Fibroblast of lung (primary cell): ENCODE measurements at places on chromosomes 6 and 20. TPM values are rescaled to one million over a fixed set of nuclear protein-coding genes. Genes with fewer than 3 reads are reported as not detected.

- no peaks in the 10 kb centered on the region for H3K4me1 ChIP-seq
- H3K27me3 ChIP-seq: no peaks in the 10 kb centered on the region
- no peak overlapping the region for H3K27ac ChIP-seq
These were observed 44.8 kb downstream of the TXNDC5 start for GRCh38 chr6:7865781-7866180.

DNA sequence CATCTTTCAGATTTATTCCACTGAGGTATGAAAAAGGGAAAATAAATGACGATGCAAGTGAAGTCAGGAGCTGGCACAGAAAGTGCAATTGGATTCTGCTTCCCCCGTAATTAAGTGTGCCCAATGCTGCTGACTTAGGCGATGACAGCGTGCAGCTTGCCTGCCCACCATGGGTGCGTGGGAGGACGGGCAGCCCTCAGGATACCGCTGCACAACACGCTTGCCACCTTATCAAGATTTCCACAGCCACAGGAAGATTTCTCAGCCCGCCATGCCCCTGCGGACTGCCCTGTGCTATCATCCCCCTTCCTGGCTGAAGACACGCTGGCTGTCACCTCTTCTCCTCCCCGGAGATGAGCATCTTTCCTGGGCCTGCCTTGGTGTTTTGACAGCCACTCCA is 103.3 kb upstream of the BACH2 start:
- H3K27ac ChIP-seq: no peak overlapping the region
- H3K27me3 ChIP-seq: peaks cover 7% of the 10 kb centered on the region
- no peak for DNase-seq
- H3K36me3 ChIP-seq: no peaks in the 10 kb centered on the region

DNA sequence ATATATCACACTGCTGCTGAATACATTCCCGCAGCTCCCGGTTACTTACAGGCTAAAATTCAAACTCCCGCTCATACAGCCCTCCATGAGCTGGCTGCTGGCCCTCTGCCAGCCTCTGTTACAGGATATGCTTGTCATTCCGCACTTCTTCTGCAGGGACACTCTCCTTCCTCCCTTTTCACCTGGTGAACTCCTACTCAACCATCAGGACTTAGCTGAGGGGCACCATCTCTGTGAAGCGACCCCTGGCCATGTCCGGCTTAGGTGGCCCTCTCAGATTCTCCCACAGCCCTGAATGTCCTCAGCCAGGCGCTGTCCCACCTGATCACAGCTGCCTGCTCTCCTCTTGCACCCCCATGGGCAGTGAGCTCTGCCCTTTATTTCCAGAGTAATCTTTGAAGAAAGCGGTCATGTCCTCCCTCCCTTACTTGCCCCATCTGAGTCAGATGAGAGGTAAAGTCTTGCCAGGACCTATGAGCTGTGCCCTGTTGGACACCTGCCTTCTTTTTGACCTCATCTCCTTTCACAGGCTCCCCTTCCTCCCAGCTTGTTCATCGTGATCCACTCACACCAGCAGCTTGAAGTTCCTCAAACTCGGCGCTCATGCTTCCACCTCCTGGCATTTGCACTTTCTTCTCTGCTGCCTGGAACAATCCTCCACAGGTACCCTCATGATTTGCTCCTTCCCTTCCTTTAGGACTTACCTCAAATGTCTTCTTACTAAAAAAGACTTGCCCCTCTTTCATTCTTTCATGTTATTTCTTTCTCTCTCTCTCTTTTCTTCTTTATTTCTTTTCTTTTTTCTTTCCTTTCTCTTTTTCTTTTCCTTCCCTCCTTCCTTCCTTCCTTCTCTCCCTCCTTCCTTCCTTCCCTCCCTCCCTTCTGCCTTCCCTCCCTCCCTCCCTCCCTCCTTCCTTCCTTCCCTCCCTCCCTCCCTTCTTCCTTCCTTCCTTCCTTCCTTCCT is 5.6 kb downstream of the CYP24A1 start:
- H3K27ac ChIP-seq: no peak overlapping the region
- no peaks in the 10 kb centered on the region for H3K4me1 ChIP-seq
- H3K27me3 ChIP-seq: peaks cover 35% of the 10 kb centered on the region
- no peaks in the 10 kb centered on the region for H3K36me3 ChIP-seq
- H3K4me3 ChIP-seq: no peak overlapping the region

- DNase-seq: no peak
- H3K27me3 ChIP-seq: no peaks in the 10 kb centered on the region
- no peak overlapping the region for H3K27ac ChIP-seq
- H3K4me1 ChIP-seq: no peaks in the 10 kb centered on the region
These were observed 58.2 kb upstream of the TNFAIP3 start for GRCh38 chr6:137808836-137809315.

DNA sequence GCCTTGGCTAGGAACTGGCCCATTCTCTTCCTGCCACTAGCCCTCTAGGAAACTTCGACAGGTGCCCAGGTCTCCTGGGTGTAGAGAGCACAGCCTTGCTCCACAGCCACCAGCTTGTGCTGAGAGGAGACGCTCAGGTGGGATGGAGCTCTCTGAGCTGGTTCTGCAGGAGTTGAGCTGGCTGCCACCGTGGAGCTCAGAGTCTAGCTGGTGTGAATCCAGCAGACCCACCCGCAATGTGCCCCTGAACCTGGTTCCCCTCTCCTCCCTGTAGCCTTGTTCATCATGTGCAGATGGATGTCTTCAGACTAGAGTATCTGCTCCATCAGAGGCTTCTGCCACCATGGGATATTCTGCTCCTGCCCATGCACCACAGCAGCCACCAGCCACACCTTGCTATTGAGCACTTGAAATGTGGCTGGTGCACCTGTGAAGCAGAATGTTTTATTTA is 222.5 kb downstream of the SYNDIG1 start:
- no peaks in the 10 kb centered on the region for H3K4me1 ChIP-seq
- DNase-seq: no peak
- no peak overlapping the region for H3K4me3 ChIP-seq
- H3K36me3 ChIP-seq: no peaks in the 10 kb centered on the region
- no peaks in the 10 kb centered on the region for H3K27me3 ChIP-seq

DNA sequence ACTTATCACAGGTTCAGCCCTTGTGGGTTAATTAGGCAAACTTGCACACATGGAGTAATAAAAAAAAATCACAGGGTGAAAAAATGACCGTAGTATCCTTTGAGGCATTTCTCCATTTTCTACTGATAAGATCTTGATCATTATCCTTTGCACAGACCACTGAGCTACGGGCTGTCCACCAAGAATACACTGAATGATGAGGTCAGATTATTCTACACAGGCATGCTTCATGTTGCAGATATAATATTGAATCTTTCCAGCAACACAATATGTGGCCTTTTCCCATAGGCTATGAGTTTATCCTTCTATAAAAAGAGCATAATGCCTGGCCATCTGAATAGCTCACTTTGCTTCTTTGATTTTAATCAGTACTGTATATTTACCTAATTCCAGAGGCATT is 168.9 kb downstream of the FRK start:
- H3K27ac ChIP-seq: no peak overlapping the region
- no peaks in the 10 kb centered on the region for H3K4me1 ChIP-seq
- no peaks in the 10 kb centered on the region for H3K36me3 ChIP-seq

DNA sequence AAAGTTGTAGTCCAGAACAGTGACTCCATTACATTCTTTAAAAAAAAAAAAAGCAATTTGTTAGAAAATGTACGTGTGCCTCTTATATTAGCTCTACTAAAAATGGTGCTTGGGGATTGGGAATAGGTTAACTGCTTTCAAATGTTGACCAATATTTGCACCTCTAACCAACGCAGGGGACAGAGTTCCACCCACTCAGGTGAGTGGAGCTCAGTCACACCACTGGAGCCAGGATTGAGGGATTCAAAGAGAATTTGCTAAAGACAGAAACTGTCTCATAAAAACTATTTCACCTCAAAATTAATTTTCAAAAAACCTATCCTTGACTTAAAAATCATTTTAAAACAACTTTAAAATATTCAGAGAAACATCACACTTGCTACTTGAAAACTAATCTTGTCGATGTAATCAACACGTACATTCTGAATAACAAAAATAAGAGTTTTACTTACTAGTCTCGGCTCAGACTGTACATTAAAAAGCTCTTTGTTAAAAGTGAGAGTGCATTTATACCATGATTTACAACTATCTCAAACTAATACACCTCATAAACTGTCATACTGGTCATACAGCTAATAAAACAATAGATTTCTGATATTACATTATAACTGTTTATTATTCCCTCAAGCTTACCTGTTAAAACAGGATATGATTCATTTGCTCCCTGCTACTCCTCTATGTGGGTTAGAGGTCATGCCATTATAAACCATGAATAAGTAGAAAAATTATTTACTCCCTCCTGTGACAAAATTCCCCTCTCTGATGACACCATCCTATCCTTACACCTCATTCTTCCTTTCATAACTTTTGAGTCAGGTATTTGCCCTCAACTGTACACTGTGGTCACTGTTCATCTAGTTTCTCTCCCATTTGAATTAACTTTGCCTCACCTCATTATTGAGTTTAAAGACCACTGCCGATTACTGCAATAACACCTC is 88.6 kb downstream of the PDE10A start:
- no peak for DNase-seq
- no peaks in the 10 kb centered on the region for H3K36me3 ChIP-seq
- no peak overlapping the region for H3K4me3 ChIP-seq
- no peak overlapping the region for H3K27ac ChIP-seq
- H3K4me1 ChIP-seq: no peaks in the 10 kb centered on the region

- no peaks in the 10 kb centered on the region for H3K36me3 ChIP-seq
- H3K4me1 ChIP-seq: no peaks in the 10 kb centered on the region
- no peak overlapping the region for H3K27ac ChIP-seq
- H3K27me3 ChIP-seq: peaks cover 14% of the 10 kb centered on the region
These were observed 134.6 kb upstream of the SNX9 start for GRCh38 chr6:157688275-157688959.

ZNF831 gene
- not detected in 2 replicates for total RNA-seq

LHFPL5 gene
- total RNA-seq: not detected in 2 replicates

SLPI gene
- total RNA-seq: 0.17 and 0.77 TPM in 2 replicates

CFB gene
- total RNA-seq: 62.9 and 87.1 TPM in 2 replicates
